ENCODE measurements at places on chromosomes 5 and 9. TPM values are rescaled to one million over a fixed set of nuclear protein-coding genes. Genes with fewer than 3 reads are reported as not detected.

DENND1A gene
- total RNA-seq, result 19.9 TPM

ASS1 gene
- 111 TPM for total RNA-seq

ACOT12 gene
- total RNA-seq, result not detected

LHX3 gene
- not detected for total RNA-seq

SCGB3A2 gene
- not detected for total RNA-seq

IL31RA gene
- 1.5 TPM for total RNA-seq

DAPK1 gene
- 12.5 TPM for total RNA-seq

RLN1 gene
- total RNA-seq, result not detected

CSF1R gene
- total RNA-seq, result 0.89 TPM

SLC6A3 gene
- total RNA-seq, result not detected

CD274 gene
- total RNA-seq, result 22.5 TPM

GPR151 gene
- not detected for total RNA-seq

GRHPR gene
- total RNA-seq, result 102 TPM

FSTL4 gene
- not detected for total RNA-seq

TAS2R1 gene
- not detected for total RNA-seq

SMIM33 gene
- total RNA-seq, result not detected

GPRIN1 gene
- total RNA-seq, result 7.3 TPM

PCA3 gene
- total RNA-seq, result not detected

SPATA31C1 gene
- total RNA-seq, result not detected

NIM1K gene
- total RNA-seq, result 1.2 TPM

SAXO1 gene
- not detected for total RNA-seq

FAM151B gene
- 4.6 TPM for total RNA-seq

MEGF9 gene
- 7.4 TPM for total RNA-seq

DDX31 gene
- 20.5 TPM for total RNA-seq

NUTM2G gene
- total RNA-seq, result not detected

PCDHA8 gene
- total RNA-seq, result under 0.01 TPM

SPIN1 gene
- 116 TPM for total RNA-seq

TRIM36 gene
- 1.4 TPM for total RNA-seq

FOXD4L6 gene
- total RNA-seq, result 0.37 TPM

OTULINL gene
- total RNA-seq, result 0.14 TPM

TNFSF15 gene
- total RNA-seq, result 0.32 TPM

CLTB gene
- total RNA-seq, result 86.4 TPM

FAT2 gene
- total RNA-seq, result 0.05 TPM

N4BP3 gene
- total RNA-seq, result under 0.01 TPM

SLC6A19 gene
- total RNA-seq, result not detected

P4HA2 gene
- total RNA-seq, result 933 TPM

FBXO4 gene
- total RNA-seq, result 10.4 TPM

GARIN3 gene
- total RNA-seq, result not detected

IFNE gene
- 61.8 TPM for total RNA-seq

ARID3C gene
- not detected for total RNA-seq

HNRNPA0 gene
- total RNA-seq, result 12.5 TPM

All from smooth muscle cell of the umbilical artery (primary cell).